HCT116 (cell line): ENCODE measurements at places on chromosomes 16 and 17. TPM values are rescaled to one million over a fixed set of nuclear protein-coding genes. Genes with fewer than 3 reads are reported as not detected.

Gene PYY
- total RNA-seq = 0.52 TPM

Gene CD300LB
- total RNA-seq = not detected

Gene SLC46A1
- 17.8 TPM for total RNA-seq

DNA sequence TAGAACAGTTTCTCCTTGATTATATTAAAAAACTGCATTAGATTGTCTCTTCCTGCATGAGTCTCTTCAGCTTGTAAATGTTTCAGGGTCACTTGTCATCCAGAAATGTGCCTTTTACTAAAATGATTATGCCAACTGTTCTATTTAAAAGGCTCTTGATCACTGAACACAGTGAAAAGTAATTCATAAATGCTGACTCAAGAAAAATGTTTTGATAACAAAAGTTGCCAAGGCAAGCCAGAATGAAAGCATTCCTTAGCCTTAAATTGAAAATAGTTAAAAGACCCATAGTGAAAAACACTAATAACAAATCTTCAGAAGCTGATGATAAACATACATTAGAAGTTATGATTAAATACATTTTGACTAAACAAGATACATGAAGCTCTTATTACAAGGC lies 356.0 kb upstream of the KIF2B start:
- DNase-seq = no peak

- DNase-seq = no peak
Measured at GRCh38 chr17:72710834-72711233, 381.7 kb downstream of the SLC39A11 start.

GRCh38 chr17:62093188-62094155 lies 28.4 kb upstream of the MED13 start:
- peak; percentile 90 for DNase-seq

DNA sequence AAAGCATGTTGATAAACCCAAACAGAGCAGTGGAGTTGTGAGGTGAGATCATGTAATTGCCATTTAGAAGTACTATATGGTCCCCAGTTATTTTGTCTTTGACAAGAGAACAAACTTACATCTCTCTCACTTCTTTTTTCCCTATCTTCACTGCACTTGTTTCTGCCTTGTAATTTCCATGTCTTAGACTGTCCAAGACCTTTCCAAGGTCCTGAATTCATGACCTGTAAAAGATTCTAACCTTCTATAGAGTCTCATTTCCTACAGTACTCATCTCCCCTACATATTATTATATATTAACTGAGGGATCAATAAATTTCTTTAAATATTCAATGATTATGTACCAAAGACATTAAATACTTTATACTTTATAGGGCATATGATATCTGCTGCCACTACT lies 295.3 kb upstream of the KIF2B start:
- DNase-seq = no peak

DNA sequence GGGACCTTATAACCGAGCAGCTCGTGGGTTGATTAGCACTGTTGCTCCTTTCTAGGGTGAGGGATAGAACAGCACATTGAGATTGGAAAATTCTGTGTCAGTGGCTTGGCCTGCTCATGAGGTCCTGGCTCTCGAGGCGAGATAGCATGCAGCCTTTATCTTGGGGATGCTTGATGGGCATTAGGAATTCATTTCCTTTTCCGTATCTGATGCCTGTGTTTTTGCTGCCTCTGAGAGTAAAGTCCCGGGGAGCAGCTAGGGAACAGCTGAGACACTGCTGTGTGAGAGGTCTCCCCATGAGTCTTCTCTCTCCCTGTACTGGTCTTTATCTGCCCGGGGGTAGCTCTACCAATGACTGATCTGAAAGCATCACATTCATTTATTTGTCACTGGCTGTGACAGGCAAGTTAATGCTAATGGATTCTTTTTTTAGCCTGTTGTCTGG lies 14.5 kb downstream of the MSI2 start:
- no peak for DNase-seq
